Activated CD4-positive, alpha-beta T cell treated with anti-CD3 and anti-CD28 coated beads, Interleukin-2, amount 50 U/mL, for 4 hours (primary cell): ENCODE measurements at places on chromosomes 12 and 14.

GRCh38 chr14:105083926-105084685 is 18.9 kb upstream of the GPR132 start:
- no peak for DNase-seq

DNA sequence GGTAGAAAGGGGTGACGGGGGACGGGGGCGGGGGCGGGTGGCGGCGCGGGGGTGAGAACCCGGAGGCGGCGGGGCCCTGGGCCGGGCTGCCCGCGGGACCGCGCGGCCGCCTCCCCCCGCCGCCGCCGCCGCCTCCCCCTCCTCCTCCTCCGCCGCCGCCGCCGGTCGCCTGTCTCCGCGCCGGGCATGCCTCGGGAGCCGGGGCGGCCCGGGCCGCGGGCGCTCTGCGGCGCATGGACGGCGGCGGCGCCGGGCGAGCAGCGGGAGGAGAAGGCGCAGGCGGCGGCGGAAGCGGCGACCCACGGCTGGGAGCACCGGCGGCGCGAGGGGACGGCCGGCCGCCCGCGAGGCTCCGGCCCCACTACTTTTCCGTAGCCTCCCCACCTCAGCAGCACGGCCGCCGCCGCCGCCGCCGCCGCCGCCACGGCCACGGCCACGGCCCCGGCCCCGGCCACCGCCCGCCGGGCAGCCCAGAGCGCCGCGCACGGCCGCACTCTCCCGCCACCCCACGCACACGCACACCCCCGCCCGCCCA is at the start of gene NPAS3:
Gene NPAS3 (plus strand): TSS at position 161 of the 535 bp plus-strand sequence.
- no peak for DNase-seq

DNA sequence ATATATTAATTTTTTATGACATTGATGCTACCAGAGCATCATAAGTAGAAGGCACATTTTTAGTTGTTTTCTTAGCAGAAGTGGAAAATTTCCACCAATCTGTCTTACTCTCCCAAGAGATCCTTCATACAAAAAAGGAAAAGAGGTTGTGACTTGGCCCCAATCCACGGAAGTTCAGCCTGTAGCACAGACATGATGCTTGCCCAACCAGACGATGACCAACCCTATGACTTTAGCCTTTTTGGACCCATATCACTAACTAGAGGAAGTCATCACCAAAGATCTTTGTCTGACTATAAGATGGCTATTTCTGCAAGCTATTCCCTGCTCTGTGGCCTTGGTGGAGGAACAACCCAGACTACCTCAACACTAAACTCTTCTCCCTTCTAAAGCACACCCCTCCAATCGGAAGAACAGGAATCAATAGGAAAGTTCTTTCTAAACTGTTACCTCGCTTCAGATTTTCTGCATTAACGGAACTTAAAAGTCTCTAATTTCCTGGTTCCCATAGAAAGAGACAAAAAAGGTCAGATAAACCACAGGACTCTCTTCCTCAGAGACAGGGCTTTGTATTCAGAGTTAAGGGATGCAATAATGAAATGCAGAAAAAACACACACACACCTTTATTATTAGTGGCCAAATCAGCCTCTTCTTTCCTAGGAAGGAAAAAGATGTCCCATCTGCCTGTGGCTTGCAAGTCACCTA is 4.1 kb upstream of the RHOJ start:
- no peak for DNase-seq

DNA sequence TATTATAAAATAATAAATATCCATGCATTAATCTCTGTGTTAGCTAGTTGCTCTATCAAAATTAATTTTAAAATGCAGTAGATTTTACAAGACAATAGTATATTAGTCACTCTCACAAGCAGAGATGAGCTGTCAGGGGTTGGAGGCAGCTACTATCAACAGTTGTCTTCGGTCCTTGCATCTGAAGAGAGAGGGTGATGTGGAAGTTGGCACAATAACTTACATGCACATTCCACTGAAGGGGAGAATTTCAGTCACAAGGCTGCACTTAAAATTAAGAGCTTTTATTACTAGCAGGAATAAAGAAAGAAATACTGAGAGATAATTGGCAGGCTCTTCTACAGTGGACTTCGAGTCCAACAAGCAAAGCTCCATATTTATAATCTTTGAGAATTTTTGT is 166.9 kb upstream of the DCN start:
- no peak for DNase-seq

DNA sequence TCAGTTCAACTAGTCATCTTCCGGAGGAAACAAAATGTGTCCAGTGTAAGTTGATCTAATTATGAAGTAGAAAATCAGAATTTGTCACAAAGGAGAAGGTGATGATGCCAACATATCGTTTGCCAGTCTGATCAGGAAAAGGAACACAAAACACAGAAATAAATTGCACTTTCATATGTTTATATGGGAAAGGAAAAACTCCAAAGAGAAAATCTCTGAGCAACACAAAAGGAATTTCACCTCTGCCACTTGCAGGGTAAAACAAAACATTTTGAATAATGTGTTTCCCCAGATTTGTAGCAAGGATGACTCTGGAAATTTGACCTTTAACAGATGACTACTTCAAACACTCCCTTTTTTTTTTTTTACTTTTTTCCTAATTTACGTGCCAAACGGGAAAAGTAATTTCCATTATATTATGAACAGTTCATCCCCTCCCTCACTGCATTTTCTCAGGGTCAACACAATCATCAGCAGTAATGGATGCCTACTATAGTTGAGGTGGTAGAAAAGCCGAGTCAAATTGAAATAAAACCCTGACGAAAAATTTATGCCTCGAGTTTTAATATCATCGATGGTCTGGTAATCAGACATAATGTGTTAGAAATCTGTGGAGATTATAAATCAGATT is 25.6 kb downstream of the MGAT4C start:
- DNase-seq: no peak

DNA sequence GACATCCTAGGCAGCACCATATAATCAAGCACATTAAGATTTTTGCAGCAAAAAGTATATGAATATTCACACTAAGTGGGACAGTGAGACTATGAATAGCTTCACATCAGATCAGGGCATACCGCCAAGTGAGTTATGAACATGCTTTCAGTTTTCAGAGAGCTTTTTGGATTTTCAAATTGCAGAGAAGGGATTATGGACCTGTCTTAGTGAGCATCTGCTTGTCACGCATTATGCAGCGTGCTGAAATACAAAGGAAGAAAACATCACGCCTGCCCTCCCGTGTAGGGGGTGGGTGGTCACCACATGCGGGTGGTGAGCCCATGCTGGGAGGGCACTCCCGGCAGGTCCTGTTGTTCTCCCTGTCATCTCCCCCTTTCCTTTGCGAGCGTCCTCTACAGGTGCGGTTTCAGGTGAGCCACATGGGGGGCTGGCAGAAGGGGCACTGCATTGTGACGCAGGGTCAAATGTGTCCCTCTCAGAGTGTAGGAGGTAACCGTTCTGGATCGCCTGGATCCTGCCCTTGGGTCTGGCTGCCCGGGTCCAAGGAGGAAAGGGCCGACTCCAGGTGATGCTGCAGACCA is 42.6 kb downstream of the TRAF3 start:
- DNase-seq: no peak

GRCh38 chr12:123634142-123634561 is 523 bp downstream of the GTF2H3 start:
- DNase-seq: no peak

GRCh38 chr12:27814851-27815591 is 35.0 kb upstream of the MANSC4 start:
- no peak for DNase-seq

DNA sequence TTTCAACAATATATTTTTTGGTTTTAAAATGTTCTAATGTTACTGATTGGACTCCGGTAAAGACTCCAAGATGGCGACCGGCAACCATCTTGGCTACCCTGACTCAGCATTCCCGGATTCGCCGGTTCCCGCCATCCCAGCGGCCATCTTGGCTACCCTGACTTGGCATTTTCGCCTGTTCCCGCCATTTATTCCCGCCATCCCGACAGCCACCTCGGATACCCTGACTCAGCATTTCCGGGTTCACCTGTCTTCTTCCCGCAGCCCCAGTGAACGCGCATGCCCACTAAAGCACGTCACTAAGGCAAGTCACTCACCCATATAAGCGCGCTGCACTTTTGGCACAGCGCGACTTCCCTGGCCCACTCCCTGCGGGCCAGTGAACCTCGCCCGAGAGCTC is 9.0 kb upstream of the LRFN5 start:
- no peak for DNase-seq
